ENCODE measurements at places on chromosomes 3 and 15. TPM values are rescaled to one million over a fixed set of nuclear protein-coding genes. Genes with fewer than 3 reads are reported as not detected.

Gene PEAK1
- 43.9 TPM for total RNA-seq

Gene MORC1
- total RNA-seq, result not detected

Gene ABI3BP
- total RNA-seq, result 4.2 TPM

Gene HERC2
- 21.7 TPM for total RNA-seq
